Renal cortex interstitium (tissue), 15 donors: ENCODE measurements at places on chromosomes 3 and 15. TPM values are rescaled to one million over a fixed set of nuclear protein-coding genes. Genes with fewer than 3 reads are reported as not detected.

The PRC1 gene
- 92.6 TPM for polyA plus RNA-seq

DNA sequence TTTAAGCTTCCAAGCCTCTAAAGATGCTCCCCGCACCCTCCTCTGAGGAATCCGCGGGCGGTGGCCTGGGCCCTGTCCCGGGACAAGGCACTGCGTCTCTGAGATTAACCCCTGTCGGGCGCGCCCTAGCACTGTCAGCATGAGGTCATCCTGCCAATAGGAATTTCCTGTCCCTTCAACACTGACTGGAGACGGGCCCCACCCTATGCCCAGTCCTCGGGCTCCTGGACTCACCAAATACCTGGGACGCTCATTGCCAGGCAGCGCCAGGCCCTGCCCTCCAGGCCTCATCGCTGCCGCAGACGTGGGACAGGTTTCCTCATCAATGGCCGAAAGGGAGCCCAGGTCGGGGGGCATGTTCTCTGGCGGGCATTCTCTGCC, 67.6 kb upstream of the SH3GL3 start:
- DNase-seq, result no peak

DNA sequence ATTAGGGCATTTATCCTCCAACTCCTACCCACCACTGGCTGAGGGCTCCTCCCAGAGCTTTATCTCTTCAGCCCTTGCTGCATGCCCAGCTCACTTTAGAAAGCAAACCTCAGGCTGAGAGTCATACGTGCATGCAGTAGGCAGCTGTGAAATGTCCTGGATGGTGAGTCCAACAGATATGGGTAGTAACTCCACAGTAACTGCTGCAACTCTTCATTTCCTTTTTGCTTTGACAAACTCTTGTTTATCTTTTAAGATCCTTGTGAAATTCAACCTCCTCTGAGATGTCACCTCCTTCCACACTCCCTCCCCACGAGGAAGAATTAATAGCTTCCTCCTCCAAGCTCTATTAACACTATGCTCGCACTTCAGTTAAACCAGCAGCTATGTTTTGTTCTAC, 35.9 kb upstream of the CTNNB1 start:
- no peak for DNase-seq

GRCh38 chr15:38746211-38746610, 181.6 kb upstream of the RASGRP1 start:
- DNase-seq, result no peak

- no peak for DNase-seq
Observed at GRCh38 chr3:4741404-4742307, 237.6 kb upstream of the BHLHE40 start.

DNA sequence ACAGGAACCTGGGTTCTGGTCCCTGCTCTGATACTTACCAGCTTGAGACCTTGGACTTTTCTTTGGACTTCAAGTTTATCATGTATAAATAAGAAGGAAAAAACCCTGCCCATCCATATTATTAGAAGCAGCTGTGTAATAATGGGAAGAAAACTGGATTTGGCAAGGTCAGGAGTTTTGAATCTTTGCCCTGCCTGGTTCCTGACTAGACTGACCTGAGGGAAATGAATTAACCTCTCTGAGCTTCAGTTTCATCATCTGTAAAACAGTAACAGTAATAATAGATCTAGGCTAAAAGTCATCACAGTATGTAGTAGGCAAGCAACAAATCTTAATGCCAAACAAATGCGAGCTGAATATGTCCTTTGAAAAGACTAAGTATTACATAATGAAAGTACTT, 68.8 kb downstream of the FSIP1 start:
- DNase-seq, result no peak

DNA sequence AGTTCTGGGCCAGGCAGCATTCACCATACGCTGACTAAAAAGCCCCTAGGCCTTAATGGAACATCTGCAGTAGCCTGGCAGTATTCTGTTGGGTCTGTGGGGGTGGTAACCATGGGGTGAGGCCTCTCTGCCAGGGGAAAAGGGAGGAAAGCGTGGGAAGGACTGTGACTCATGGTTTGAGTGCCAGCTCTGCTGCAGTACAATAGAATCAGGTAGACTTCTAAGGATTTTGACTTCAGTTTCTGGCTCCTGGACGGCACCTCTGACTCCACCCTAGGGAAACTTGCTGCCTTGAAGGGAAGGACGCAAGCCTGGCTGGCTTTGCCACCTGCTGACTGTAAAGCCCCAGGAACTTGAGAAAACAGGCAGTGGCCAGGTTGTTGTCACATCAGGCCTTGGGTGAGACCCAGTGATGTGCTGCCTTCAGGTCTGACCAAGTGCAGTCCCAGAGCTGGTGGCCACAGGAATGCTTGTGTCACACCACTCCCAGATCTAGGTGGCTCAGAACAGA, 148.6 kb downstream of the SUCNR1 start:
- DNase-seq, result no peak

GRCh38 chr15:52558196-52558595, 10.6 kb downstream of the ARPP19 start:
- DNase-seq, result no peak
